Fibroblast of mammary gland (primary cell): ENCODE measurements at places on chromosomes 4 and X.

GRCh38 chr4:189979196-189980047 lies 38.8 kb downstream of the FRG1 start:
- DNase-seq, result no peak

DNA sequence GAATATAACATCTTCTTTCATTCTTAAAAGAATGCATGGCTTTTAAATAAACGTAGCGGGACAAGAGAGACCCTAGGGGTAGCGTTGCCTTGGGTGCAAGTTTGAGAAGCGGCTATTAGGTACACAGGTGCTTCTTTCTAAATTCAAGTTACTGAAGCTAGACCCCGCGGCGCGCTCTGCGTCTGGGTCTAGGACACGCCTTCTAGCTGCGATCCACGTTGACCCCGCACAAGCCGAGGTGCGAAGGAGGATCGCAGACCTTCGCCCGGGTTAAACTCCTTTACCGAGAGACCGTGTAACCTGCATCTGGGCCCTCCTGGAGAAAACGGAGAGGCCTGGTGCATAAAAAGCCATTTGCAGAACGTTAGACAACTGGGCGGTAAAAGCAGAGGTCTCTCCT lies 25.5 kb upstream of the EXOC1L start:
- no peak for DNase-seq

- DNase-seq, result peak; percentile 98
Observed at GRCh38 chrX:45668686-45669443, 468.2 kb upstream of the DIPK2B start.

DNA sequence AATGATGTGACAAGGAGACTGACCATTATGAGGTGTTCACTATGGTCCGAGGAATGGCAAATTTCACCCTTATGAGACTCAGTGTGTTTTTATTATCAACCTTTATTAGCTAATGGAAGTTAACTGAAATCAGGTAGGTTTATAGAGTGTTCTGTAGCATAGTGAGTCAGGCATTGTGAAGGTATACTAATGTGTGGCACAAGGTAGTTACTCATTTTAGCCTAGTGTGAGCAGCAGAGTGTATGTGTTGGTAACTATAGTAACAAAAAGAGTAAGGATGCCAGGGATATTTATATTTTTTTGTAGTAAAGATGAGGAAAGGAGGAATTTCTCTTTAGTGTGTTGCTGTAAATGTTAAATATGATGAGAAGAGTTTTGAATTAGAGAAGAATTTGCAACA lies 12.0 kb downstream of the PDLIM5 start:
- no peak for DNase-seq

GRCh38 chr4:176558661-176559060 lies 234.1 kb downstream of the VEGFC start:
- DNase-seq, result no peak

GRCh38 chrX:39611468-39611867 lies 486.3 kb downstream of the BCOR start:
- no peak for DNase-seq

GRCh38 chr4:23923840-23924239 lies 34.0 kb upstream of the PPARGC1A start:
- DNase-seq, result no peak

DNA sequence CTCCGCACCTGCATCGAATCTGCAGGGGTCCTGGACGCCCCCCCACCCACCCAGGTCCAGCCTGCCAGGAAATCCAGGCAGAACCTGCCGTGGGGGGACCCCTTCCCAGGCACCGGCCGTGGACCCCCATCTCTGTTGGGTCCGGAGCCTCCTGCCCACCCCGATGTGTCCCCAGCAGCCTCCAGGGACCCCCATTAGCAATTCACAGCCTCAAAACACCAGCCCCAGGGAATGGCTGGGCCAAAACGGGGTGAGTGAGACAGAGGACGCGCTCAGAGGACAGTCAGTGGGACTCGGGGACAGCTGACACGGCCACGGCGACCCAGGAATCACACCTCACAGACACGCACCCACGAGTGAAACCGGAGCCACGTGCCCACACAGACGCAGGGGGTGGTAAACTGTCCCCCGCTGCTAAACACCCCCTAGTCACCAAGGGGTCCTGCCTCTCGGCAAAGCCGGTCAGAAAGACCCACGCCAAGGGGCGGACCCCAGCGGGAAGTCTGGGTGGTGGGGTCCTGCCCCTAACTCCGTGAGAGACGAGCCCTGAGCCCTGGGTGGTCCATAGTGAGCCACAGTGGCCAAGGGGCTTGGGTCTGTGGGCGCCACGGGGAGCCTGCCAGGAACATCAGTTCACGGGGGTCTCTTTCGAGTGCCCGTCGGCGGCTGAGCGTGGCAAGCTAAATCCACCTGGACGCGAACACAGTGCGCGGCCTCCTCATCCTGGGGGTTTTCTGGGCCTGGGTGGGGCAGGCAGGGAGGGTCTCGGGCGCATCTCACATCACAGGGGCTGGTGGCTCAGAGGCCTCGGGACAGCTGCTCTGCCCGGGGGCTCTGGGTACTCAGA lies 126.5 kb upstream of the NKX1-1 start:
- DNase-seq, result no peak

- no peak for DNase-seq
Observed at GRCh38 chr4:4607336-4608213, 65.7 kb upstream of the STX18 start.

DNA sequence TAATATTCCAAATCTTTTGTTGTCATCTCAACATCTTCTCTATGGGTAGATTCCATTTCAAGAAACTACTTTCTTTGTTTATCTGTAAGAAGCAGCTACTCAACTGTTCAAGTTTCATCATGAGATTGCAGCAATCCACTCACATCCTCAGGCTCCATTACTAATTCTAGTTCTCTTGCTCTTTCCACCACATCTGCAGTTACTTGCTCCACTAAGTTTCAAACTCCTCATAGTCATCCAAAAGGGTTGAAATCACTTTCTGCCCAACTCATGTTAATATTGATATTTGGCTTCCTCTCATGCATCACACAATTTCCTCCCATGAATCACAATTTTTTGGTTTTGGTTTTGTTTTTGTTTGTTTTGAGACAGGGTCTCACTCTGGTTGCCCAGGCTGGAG lies 35.7 kb downstream of the ADH5 start:
- peak; percentile 10 for DNase-seq

DNA sequence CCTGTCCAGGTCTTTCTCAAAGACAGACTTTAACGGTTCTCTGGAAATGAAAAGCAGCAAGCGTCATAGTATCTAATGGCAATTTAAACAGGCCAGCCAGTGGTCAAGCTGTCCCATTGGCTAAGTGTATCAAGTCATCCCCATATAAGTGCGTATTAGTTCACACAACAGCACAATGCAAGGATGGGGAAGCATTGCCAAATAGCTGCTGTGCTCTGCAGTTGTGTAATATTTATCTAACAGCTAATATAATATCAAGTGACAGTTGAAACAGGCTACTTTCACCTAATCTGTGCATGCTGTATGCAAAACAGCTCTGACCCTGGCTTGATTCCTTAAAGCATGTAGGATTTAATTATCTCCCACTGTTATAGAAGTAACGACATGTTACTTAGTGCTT lies 134.8 kb upstream of the PPARGC1A start:
- peak; percentile 59 for DNase-seq

DNA sequence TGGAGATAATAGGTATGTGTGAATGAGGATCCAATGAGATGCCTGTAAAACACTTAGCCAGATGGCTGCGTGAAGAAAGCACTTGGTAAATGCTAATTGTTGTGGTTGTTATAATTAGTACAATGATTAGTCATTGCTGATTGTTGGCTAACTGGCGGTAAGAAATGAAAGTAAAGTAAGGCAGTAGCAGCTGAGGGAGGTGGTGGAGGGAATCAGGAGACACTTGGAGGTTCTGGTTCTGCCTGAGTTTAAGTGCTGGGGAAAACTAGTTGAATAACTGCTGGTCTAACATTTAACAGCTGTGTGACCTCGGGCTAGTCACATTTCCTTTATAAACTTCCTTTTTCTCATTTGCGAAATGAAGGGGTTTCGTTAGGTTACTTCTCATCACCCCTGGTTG lies 30.9 kb downstream of the CD38 start:
- no peak for DNase-seq

GRCh38 chrX:132258509-132258908 lies 39.3 kb upstream of the RAP2C start:
- no peak for DNase-seq

DNA sequence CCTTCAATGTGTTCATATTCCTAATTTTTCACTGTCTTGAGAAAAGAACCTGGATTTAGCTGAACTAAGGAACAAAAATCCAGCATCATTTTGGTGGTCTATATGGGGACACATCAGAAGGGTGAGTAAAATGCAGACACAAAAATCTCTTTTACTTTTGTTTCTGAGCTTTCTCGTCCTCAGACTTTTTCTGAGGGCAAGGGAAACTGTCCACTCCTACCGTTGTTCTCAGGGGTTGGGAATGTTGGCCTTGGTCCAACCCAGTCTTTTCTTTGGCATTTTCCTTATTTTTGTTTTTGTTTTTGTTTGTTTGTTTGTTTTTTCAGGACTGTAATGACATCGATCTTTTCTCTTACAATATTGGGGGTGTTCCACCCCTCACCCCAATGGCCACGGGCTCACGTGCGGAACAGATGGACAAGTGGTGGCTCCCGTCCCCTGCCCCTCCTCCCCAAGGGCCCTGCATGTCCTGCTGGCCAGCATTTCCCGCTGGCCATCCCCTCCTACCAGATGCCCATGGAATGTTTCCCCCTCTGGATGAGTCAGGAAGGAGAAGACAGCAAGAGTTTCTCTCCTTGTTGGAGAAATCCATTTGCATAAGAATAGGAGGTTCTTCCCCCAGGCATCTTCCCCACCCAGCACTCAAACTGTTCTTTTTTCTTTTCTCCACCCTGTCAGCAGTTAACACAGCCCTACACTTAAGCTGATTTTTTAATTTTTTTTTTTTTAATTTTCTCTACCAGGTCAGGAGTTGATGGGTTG lies 305.4 kb upstream of the NDST4 start:
- no peak for DNase-seq

GRCh38 chrX:24996096-24996709 lies 19.6 kb downstream of the ARX start:
- DNase-seq, result no peak

DNA sequence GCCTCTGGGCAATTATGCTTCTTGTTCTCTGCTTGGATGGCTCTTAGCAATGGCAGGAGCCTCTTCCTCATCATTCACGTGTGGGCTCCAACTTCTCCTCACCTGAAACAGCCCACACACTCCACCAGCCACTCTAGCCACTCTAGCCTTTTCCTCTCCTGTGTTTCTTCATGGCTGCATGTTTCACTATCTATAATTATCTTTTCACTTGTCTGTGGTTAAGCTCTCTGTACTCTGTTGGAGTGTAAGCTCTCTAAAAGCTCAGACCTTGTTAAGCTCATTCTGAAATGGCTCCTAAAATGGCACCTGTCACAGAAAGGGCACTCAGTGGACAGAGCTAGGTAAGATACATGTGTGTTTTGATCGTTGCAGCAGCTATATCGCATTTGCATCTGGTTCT lies 80.0 kb downstream of the SH3KBP1 start:
- no peak for DNase-seq

DNA sequence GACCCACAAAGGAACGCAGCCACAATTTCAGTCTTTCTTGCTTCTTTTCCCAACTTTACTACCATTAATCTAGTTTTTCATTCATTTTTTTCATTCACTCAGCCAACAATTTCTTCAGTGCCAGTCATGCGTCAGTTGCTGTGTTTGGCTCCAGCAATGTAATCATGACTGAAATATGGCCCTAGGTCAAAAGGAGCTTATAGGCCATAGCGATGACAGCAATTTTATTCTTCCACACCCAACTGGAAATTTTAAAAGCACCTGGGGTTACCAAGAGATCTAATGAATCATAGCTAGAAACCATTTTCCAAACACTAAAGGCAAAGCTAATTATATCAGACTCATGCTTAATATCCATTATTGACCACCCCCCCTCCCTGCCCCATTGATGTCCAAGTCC lies 29.8 kb upstream of the C1QTNF7 start:
- no peak for DNase-seq

GRCh38 chrX:116961872-116962582 lies 499.3 kb upstream of the CT83 start:
- DNase-seq, result peak; percentile 13

- no peak for DNase-seq
Observed at GRCh38 chr4:133190098-133190497, 41.0 kb downstream of the PCDH10 start.

- DNase-seq, result no peak
Observed at GRCh38 chrX:78307665-78308064, 19.7 kb downstream of the CYSLTR1 start.

DNA sequence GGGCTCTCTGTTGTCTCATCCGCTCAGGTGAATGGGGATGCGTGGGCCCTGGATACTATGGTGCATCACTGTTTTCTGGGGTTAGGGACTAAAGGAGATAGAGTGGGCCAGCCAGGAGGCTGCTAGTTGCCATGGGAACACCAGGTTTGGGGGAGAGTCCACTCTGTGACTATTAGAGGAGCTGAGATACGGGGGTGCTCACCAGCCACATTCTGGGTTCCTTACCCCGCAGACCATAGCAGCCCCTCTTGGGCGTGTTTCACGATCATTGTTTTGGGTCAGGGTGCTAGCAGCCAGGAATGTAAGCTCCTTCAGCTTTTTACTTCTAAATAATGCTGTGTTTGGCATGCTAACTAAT lies 4.6 kb downstream of the EFNB1 start:
- no peak for DNase-seq

GRCh38 chr4:153211986-153212728 lies 7.9 kb downstream of the TRIM2 start:
- DNase-seq, result peak; percentile 87

GRCh38 chr4:47824840-47825239 lies 13.0 kb downstream of the CORIN start:
- no peak for DNase-seq

- peak; percentile 17 for DNase-seq
Observed at GRCh38 chrX:40055495-40055894, 42.3 kb downstream of the BCOR start.

DNA sequence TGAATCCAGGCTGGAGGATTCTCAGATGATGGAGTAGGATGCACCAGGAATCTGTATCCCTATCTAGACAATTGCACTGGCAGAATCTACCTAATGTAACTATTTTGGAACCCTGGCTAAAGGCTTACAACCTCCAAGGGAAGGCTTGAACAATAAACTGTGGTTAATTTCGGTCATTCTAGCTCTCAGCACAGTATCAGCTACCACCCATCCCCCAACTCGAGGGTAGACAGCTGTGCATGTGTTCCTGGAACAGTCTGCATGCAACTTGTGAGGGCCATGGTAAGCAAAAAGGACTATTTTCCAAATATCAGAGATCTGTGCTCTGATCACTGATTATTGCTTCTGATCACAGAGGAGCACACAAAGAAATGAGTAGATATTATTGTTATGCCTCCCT lies 34.0 kb downstream of the ELF2 start:
- DNase-seq, result no peak

- no peak for DNase-seq
Observed at GRCh38 chr4:47972181-47972580, 44.3 kb downstream of the CNGA1 start.

GRCh38 chrX:53261355-53261972 lies 19.9 kb downstream of the IQSEC2 start:
- DNase-seq, result no peak

DNA sequence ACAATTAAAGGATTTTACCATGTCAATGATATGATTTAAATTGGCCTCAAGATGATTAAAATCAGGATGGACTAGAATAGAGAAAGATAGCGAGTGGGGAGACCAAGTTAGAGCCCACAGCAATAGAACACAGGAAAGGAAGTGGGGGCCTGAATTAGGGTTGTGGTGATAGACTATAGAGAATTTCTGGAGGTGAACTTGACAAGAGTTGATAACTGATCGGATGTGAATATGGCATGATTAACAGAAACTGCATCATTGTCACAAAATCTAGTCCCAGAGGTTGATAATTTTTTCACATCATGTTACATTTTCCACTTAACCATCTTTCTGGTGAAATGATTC lies 26.3 kb upstream of the TRPC3 start:
- DNase-seq, result no peak
